ENCODE measurements at places on chromosomes 11 and 22. TPM values are rescaled to one million over a fixed set of nuclear protein-coding genes. Genes with fewer than 3 reads are reported as not detected.

The SOX10 gene
- total RNA-seq: not detected

The OR4C46 gene
- not detected for total RNA-seq

The MMP8 gene
- total RNA-seq: under 0.01 TPM

The APOL5 gene
- total RNA-seq: not detected

The MAJIN gene
- not detected for total RNA-seq

The PRRG4 gene
- total RNA-seq: not detected

The PDE2A gene
- total RNA-seq: not detected

The XNDC1N gene
- total RNA-seq: 7.6 TPM

The VWCE gene
- 14.9 TPM for total RNA-seq

The ABCC8 gene
- not detected for total RNA-seq

The ARAP1 gene
- total RNA-seq: 229 TPM

The OR8G5 gene
- total RNA-seq: not detected

The RTN4R gene
- 0.32 TPM for total RNA-seq

The ROBO4 gene
- 1.1 TPM for total RNA-seq

The ARHGAP20 gene
- total RNA-seq: 2.3 TPM

The SMIM38 gene
- total RNA-seq: 0.32 TPM

The GGT5 gene
- 1.2 TPM for total RNA-seq

The RAPSN gene
- 0.16 TPM for total RNA-seq

The OR4S1 gene
- total RNA-seq: not detected

The LZTR1 gene
- 53.6 TPM for total RNA-seq

The RHBDD3 gene
- total RNA-seq: 13.0 TPM

The RSF1 gene
- 32.3 TPM for total RNA-seq

The PIH1D2 gene
- total RNA-seq: 1.4 TPM

The CFAP68 gene
- total RNA-seq: 9.5 TPM

The EFCAB6 gene
- 2.7 TPM for total RNA-seq

The TTC36 gene
- not detected for total RNA-seq

The IL17REL gene
- not detected for total RNA-seq

The SLC22A12 gene
- not detected for total RNA-seq

The LMO1 gene
- not detected for total RNA-seq

The MN1 gene
- 4.6 TPM for total RNA-seq

The RPS19BP1 gene
- total RNA-seq: 25.2 TPM

The UCP3 gene
- total RNA-seq: 0.09 TPM

The PKNOX2 gene
- total RNA-seq: 0.32 TPM

The MFNG gene
- total RNA-seq: not detected

The APOBEC3H gene
- total RNA-seq: 0.34 TPM

The TSPAN4 gene
- 130 TPM for total RNA-seq

The GP1BB gene
- total RNA-seq: 0.79 TPM

The HTR3A gene
- total RNA-seq: not detected

The OR8G1 gene
- total RNA-seq: not detected

The SPI1 gene
- total RNA-seq: not detected

The SAA4 gene
- total RNA-seq: not detected

The LIF gene
- 12.8 TPM for total RNA-seq

The OR5P2 gene
- total RNA-seq: not detected

The NXPE1 gene
- total RNA-seq: not detected

The RAG1 gene
- total RNA-seq: 0.43 TPM

The RFPL1 gene
- not detected for total RNA-seq

The CCDC89 gene
- total RNA-seq: 7.1 TPM

The HYLS1 gene
- 3.8 TPM for total RNA-seq

The SMIM35 gene
- not detected for total RNA-seq

The DCDC1 gene
- 0.34 TPM for total RNA-seq

The VSIG10L2 gene
- 0.09 TPM for total RNA-seq

The C11orf87 gene
- total RNA-seq: 0.16 TPM

The DNAJB7 gene
- not detected for total RNA-seq

The FREY1 gene
- 2.2 TPM for total RNA-seq

The HRAS gene
- total RNA-seq: 68.8 TPM

The LRRC4C gene
- 0.17 TPM for total RNA-seq

The MYOD1 gene
- not detected for total RNA-seq

The ART1 gene
- not detected for total RNA-seq

The ISX gene
- total RNA-seq: not detected
